ENCODE measurements at places on chromosomes 1 and 21. TPM values are rescaled to one million over a fixed set of nuclear protein-coding genes. Genes with fewer than 3 reads are reported as not detected.

RHOU gene
- 67.4 TPM for total RNA-seq

DCDC2B gene
- total RNA-seq: not detected

DNA sequence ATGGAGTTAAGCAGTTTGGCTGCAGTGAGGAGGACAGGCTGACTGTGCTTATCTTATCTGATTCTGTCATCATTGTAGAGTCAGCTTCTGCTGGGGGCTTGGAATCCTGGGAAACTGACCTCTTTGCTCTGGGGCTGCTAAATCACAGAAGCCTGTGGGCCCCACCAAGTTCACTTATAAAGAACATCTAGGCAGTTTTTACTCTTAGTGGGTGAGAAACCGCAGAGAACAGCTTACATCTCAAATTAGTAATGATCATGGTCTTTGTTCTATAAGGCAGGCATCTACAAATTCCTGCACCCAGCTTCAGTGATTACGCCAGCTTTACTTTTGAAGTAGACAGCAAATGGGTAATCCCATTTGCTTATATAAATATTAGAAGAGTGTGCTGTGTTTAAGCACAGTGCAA is 75.7 kb downstream of the ZC3H11B start:
- no peak overlapping the region for H3K4me3 ChIP-seq
- no peaks in the 10 kb centered on the region for H3K36me3 ChIP-seq
- no peaks in the 10 kb centered on the region for H3K27me3 ChIP-seq
- no peak overlapping the region for H3K27ac ChIP-seq

DNA sequence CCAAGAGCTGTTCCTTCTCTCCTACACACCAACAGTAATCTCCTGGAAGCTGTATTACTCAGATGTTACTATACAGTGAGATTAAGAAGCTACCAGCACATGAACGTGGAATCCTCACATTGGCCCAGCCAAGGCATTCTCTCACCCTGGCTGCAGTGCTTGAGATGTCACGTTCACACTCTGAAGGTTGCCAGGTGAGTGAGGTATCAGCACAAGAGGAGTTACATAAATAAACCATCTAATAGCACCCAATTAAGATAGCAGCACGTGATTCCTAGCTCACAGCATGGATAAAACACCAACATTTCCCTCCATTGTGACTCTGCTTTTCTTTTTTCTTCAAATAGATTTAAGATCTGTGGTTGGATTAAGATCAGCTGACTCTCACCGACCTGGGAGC is 182.8 kb downstream of the PLPP3 start:
- H3K4me1 ChIP-seq: no peaks in the 10 kb centered on the region
- H3K27ac ChIP-seq: no peak overlapping the region
- H3K27me3 ChIP-seq: no peaks in the 10 kb centered on the region
- no peak for DNase-seq
- H3K4me3 ChIP-seq: no peak overlapping the region

- H3K4me3 ChIP-seq: no peak overlapping the region
- no peak overlapping the region for H3K27ac ChIP-seq
- H3K27me3 ChIP-seq: no peaks in the 10 kb centered on the region
- H3K4me1 ChIP-seq: no peaks in the 10 kb centered on the region
- no peaks in the 10 kb centered on the region for H3K36me3 ChIP-seq
- no peak for DNase-seq
Observed at GRCh38 chr1:215475796-215476481, 91.2 kb upstream of the KCTD3 start.

GRCh38 chr1:218342091-218342490 is 3.0 kb upstream of the TGFB2 start:
- no peaks in the 10 kb centered on the region for H3K4me1 ChIP-seq
- H3K4me3 ChIP-seq: no peak overlapping the region
- DNase-seq: no peak
- H3K27me3 ChIP-seq: no peaks in the 10 kb centered on the region

GRCh38 chr1:152458384-152459185 is 44.5 kb upstream of the CRNN start:
- H3K4me3 ChIP-seq: no peak overlapping the region
- no peaks in the 10 kb centered on the region for H3K27me3 ChIP-seq
- no peaks in the 10 kb centered on the region for H3K36me3 ChIP-seq
- DNase-seq: peak; percentile 29

DNA sequence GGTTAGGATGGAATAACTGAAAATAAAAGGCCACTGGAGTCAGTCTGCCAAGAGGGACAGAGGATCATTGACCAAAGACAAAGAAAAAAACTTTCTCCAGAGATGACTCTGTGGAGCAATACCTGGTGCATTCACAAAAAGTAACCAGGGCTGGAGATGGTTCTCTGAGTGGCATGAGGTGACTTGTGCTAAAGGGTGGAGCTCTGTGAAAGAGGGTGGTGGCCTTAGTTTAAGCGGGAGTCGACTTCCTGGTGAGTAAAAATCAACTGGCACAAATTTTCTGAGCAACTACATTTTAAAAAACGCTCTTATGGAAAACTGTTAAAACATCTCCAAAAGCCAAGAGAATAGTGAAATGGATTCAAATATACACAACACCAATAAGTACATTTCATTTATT is 10.0 kb downstream of the NHLH2 start:
- no peak for DNase-seq
- H3K4me3 ChIP-seq: no peak overlapping the region
- no peaks in the 10 kb centered on the region for H3K4me1 ChIP-seq
- H3K27me3 ChIP-seq: no peaks in the 10 kb centered on the region

- H3K4me1 ChIP-seq: no peaks in the 10 kb centered on the region
- no peak for DNase-seq
- no peak overlapping the region for H3K27ac ChIP-seq
- no peak overlapping the region for H3K4me3 ChIP-seq
- H3K36me3 ChIP-seq: no peaks in the 10 kb centered on the region
Observed at GRCh38 chr1:153938996-153939395, 7.5 kb downstream of the DENND4B start.

Data from ovary (tissue), 10 donors.